Activated T-cell treated with anti-CD3 and anti-CD28 coated beads, Interleukin-2, amount 50 U/mL, for 72 hours (primary cell): ENCODE measurements at places on chromosomes 11 and 22. TPM values are rescaled to one million over a fixed set of nuclear protein-coding genes. Genes with fewer than 3 reads are reported as not detected.

CASP12 gene
- 0.31 TPM for total RNA-seq

APOBEC3C gene
- 143 TPM for total RNA-seq

AP1B1 gene
- total RNA-seq = 59.8 TPM

TP53I11 gene
- 20.0 TPM for total RNA-seq

GPHA2 gene
- total RNA-seq = 0.81 TPM

MMP7 gene
- not detected for total RNA-seq

MPEG1 gene
- total RNA-seq = 0.05 TPM

OR5B21 gene
- 0.35 TPM for total RNA-seq

RAG1 gene
- total RNA-seq = 0.39 TPM

VPS37C gene
- 14.9 TPM for total RNA-seq

RFPL3 gene
- total RNA-seq = not detected

CAVIN3 gene
- total RNA-seq = 12.0 TPM

CASP1 gene
- 23.9 TPM for total RNA-seq

GNG3 gene
- total RNA-seq = not detected

OTOG gene
- total RNA-seq = not detected

TEX54 gene
- total RNA-seq = 1.5 TPM

SLCO2B1 gene
- not detected for total RNA-seq

C11orf97 gene
- total RNA-seq = not detected

PRRG4 gene
- total RNA-seq = 0.37 TPM

OSM gene
- 21.9 TPM for total RNA-seq

NAALADL1 gene
- 25.0 TPM for total RNA-seq

MOGAT2 gene
- total RNA-seq = not detected

LRRC4C gene
- total RNA-seq = not detected

SLC22A25 gene
- not detected for total RNA-seq

CHADL gene
- 1.4 TPM for total RNA-seq

RTN4RL2 gene
- 0.97 TPM for total RNA-seq

P4HA3 gene
- not detected for total RNA-seq

OR6A2 gene
- total RNA-seq = 0.07 TPM

PAMR1 gene
- total RNA-seq = not detected

TNNT3 gene
- 5.6 TPM for total RNA-seq

LIF gene
- total RNA-seq = 67.9 TPM

MMP12 gene
- total RNA-seq = not detected

CRYBA4 gene
- 0.63 TPM for total RNA-seq

ALDH3B1 gene
- 0.10 TPM for total RNA-seq
